ENCODE measurements at places on chromosomes 3 and 15.
A peak's percentile ranks its signal among the peaks of the same experiment; 100 is the strongest.

GRCh38 chr3:100125161-100125938 is 11.0 kb upstream of the FILIP1L start:
- peak; percentile 38 for DNase-seq

DNA sequence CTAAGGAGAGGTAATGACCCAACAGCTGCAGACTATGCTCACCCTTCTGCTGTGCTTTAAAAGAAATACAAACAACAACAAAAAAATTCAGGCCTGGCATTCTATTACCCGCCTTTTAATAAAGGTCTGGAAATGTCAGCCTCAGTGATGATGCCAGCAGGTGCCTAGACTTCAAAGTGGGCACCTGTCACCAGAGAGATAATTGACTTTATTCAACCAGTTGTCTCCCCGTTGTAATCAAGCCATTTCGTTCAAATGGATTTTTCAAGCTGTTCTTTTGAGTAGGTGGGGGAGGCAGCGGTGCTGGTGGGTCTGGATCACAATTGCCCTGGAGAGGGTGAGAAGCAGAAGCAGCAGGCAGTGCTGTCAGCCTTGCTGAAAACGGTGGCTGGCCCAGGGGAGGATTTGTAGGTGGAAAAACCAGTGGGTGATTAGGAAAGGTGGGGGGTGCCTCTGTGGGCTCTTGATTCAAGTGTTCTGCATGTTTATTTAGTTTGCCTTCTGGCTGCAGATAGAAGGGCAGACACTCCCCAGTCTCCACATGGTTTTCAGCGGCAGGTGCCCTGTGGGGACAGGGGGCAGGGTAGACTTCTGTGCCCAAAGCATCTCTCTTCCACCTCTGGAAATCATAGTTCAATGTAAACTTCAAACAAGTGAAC is 300.2 kb upstream of the SLCO3A1 start:
- DNase-seq: no peak

DNA sequence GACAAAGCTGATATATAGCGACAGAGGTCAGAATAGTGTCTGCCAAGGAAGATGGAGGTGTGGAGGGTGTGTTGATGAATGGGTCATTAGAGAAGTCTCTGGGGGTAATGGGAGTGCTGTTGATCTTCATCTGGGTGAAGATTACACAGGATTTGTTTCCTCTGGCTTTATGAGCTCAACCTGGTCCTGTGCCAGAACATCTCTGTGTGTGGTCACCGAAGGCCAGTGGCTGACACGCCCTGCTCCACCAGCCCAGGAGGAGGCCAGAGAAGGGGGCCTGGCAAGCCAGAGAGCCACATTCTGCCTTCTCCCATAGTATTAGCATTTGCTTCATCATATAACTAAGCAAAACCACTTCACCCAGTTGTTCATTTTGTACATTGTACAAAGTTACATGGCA is 121.1 kb downstream of the ZNF621 start:
- DNase-seq: no peak

- no peak for DNase-seq
Measured at GRCh38 chr3:171695426-171695825, 114.9 kb downstream of the PLD1 start.

GRCh38 chr15:90230071-90230494 is 3.7 kb downstream of the CIB1 start:
- DNase-seq: no peak

GRCh38 chr3:110248666-110249065 is 823.0 kb upstream of the NECTIN3 start:
- DNase-seq: peak; percentile 13

DNA sequence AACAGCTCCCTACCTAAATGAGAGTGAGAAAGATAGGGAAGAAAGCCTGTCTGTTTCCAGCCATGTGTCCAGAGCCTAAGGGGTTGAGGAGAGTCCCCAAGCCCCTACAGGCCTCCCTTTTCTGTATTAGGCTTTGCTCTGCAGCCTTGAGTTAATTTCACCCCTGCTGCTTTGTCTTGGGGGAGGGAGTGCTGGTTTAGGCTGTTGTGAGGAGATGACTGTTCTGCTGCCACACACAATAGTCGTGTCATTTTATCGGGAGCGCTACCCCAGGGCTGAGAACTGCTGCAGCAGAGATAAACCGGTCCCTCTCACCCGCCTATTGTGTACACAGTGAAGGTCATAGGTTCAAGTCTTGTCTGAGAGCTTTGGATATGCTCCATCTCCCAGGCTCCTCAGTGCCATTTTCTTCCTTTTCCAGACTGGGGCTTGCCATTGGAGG is 1.4 kb downstream of the ZNF609 start:
- peak; percentile 34 for DNase-seq

- peak; percentile 88 for DNase-seq
Measured at GRCh38 chr3:186825294-186825821, 17.2 kb upstream of the ADIPOQ start.

Data from foreskin fibroblast (primary cell).